ENCODE measurements at places on chromosomes 13 and 19.
A peak's percentile ranks its signal among the peaks of the same experiment; 100 is the strongest.

GRCh38 chr13:44523146-44524015 lies 52.7 kb downstream of the TSC22D1 start:
- no peak for DNase-seq

- DNase-seq, result no peak
Measured at GRCh38 chr19:35313587-35313986, 15.4 kb upstream of the CD22 start.

DNA sequence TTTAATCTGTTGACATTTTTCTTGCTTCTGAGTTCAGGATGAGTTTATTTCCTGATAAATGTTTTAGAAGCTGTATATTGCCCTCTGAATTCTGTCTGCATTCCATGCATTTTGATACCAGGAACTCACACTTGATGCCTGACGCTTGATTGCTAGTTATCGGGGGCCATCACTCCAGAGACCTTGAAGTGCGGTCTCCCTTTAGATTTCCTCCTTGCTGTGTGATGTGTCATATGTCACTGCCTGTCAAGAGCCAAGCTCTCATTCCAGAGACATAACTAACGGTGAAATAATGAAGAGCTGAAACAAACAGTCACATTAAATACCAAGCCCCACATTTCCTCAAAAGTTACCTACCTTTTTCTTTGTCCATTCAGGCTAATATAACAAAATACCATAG lies 155.5 kb downstream of the TNFSF13B start:
- DNase-seq, result no peak

GRCh38 chr19:3975144-3975543 lies 4.2 kb upstream of the DAPK3 start:
- DNase-seq, result no peak

DNA sequence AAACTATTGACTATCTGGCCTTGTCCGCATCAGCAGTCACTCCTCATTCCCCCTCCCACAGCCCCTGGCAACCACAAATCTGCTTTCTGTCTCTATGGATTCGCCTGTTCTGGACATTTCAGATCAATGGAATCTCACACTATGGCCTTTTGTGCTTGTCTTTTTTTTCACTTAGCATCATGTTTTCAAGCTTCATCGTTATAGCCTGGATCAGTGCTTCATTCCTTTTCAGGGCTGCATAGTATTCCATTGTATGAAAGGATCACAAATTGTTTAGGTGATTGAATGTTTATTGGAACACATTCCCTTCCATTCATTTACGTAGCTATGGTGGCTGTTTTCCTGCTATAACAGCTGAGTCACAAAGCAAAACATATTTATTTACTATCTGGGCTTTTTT lies 7.7 kb upstream of the PGLYRP2 start:
- no peak for DNase-seq

DNA sequence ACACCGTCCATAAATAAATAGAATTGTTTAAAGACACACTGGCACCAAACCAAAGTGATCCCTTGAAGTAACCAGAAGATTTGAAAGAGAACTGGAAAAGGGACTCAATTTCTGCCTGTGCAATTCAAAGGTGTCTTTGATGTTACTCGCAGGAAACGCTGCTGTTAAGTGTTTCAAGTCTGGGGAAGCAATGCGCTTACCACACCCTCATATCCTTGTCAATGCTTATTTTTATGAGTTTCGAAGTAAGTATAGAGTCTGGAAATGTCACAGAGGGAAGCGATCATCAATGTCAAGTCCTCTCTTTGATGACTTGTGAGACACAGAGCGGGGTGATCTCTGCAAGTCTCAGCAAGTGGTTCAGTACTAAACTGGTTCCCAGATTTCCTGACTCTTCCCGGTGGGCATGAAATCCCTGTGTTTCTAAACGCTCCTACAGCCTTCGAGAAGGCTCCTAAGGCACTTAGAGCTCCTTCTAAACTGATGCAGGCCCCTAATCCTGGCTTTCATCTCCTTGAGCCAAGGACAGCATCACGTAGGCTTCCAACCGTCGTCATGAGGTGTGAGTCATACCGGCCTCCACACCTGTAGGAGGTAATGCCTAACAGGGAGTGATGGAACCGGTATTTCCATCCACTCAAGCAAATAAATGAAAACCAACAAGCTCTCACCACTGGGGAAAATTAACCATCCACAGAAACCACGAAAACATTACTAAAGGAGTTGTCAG lies 22.8 kb downstream of the SYDE1 start:
- DNase-seq, result no peak

DNA sequence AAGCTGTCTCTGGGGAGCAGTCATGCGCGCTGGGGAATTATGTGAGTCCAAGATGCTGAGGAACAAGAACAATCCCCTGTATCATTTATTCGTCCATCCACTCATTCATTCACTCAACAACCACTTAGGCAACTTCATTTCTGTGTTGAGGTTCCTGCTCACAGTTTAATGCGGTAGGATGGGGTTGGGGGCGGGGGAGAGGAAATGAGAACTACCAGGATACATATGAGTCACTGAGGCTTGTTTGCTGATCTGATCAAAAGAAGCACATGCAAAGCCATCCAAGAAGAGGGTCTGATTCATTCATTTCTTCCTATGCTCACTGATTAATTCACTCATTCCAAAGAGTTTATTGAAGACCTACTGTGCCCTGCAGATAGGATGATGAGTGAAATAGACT lies 20.9 kb downstream of the ZNF536 start:
- no peak for DNase-seq

DNA sequence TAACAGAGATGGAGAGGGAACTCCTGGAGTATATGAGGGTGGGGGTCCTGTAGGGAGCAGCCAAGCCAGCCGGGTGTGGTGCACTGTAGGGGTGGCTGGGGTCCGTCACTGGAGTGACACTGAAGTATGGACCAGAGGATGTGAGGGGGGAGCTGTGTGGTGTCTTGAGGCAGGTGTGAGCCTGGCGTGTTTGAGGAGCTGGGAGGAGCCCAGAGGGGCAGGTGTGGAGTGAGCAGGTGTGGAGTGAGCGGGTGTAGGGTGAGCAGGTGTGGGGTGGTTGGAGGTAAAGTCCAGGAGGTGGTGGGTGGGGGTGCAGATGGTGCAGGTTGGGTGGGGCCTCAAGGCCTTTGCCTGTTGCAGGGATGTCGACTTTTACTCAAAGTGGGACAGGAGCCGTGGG lies 5.9 kb downstream of the B3GNT8 start:
- DNase-seq, result no peak

DNA sequence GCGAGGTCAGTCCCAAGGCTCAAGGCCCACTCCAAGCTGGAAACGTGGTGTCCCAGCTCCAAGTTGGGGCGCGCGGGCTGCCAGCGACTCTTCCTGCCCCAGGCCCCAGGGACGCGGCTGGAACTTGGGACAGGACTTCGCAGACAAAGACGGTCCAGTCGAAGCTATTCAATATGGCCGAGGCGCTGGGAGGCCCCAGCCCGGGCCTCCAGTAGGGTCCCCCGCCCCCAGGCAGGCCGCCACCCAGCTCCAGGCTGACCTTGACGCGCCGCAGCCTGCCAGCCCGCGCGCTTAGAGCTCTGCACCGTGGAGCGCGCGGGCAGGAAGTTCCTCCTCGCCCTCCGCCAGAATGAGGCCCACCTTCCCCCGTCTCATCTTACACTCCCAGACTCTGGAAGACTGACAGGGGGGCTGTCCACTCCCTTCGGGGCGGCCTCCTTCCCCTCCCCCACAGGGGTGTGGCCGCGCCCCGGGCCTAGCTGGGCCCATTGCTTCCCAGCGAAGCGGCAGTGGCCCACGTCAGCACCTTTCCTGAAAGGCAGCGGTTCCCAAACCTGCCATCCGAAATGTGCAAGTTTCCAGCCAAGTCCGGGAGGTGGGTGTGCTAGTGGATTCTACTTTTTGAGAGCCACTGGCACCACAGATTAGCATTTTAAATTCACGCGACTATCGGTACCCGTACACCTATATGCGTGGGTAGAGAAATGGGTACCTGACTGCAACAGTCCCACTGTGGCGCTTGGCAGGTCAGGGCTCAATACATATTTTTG lies at the start of gene CCDC8:
Gene CCDC8, minus strand, starts transcription at position 303 of the 770 bp plus-strand sequence. CDS start 754 bp downstream, outside the sequence.
- DNase-seq, result peak; percentile 57

GRCh38 chr19:46954993-46955812 lies 64.4 kb upstream of the NPAS1 start:
- DNase-seq, result no peak

- no peak for DNase-seq
Measured at GRCh38 chr13:54175466-54175865, 1146.9 kb downstream of the OLFM4 start.

DNA sequence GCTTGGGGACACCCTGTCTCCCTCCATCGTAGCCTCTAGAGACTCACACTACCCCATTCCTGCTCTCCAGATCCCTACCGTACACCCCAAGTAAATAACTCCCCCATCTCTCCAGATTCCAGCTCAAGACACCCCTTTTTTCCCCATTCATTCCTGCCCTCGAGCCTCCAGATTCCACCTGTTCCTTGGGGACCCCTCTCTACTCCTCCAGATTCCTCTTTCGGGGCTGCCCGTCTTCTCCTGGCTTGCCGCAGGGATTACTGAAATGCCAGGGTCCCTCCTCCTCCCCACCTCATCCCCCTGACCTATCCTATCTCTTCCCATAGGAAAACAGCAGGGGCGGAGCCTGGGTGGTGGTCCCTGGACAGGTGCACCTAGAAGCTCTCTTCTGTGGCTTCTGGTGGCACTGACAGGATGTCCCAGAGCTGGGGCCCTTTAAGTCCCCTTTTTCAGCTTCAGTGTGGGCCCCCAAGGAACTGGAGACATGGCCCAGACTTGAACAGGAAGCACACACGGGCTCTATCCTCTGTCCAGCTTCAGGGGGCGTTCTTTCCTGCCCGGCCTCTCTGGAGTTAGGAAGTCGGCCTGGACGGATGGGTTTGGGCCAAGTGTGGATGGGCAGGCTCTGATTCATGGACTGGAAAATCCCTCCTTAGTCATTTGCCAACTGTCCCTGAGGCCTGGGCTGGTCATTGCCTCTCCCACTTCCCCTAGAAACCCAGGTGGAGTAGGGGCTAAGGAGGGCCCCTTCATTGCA lies 1.2 kb downstream of the ZSWIM4 start:
- DNase-seq, result no peak

GRCh38 chr13:30164146-30164545 lies 143.2 kb downstream of the KATNAL1 start:
- DNase-seq, result no peak

- no peak for DNase-seq
Measured at GRCh38 chr13:42977219-42977659, 14.8 kb downstream of the EPSTI1 start.

DNA sequence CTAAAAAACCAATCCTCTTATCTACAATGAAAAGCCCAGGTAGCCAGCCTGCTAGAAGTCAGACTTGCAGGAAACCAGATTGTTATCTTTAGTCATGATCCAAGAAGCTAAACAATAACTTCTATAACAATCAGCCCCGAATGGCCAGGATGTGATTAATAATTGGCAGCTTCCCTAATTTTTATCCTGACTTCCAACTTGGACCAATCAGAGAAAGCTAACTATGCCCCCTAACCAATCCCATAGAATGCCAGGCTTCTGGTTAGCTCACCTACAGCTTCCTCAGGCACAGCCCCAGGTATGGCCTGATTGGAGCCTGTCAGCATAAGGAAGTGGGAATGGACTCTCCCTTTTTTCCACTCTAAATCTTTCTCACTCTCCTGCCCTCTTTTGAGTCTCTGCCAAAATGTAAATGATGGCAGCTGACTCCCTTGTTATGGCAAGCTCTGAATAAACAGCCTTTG lies 394.9 kb downstream of the DLEU7 start:
- DNase-seq, result no peak

GRCh38 chr19:4042064-4042730 lies 24.5 kb downstream of the ZBTB7A start:
- DNase-seq, result no peak

- DNase-seq, result peak; percentile 92
Measured at GRCh38 chr19:49850487-49851342, at the start of gene PTOV1. TSS of gene PTOV1 (plus strand) at chr19:49851159.

GRCh38 chr13:112686987-112687386 lies 2.9 kb upstream of the ATP11A start:
- DNase-seq, result no peak

DNA sequence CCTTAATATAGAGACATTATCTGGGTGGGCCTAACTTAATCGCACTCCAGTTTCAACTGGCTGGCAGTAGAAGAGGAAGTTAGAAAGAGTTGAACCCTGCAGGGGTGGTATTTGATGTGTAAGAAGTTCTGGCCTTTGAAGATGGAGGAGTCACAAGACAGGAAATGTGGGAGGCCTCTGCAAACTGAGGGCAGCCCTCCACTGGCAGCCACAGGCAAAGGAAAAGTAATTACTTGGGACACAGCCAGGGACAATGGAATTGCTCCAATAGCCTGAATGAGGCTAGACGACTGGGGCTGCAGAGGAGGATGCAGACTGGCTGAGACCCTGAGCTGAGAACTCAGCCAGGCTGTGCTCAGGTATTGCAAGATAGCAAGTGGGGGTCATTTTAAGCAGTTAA lies 703.3 kb upstream of the ARGLU1 start:
- no peak for DNase-seq

- no peak for DNase-seq
Measured at GRCh38 chr19:2867025-2867991, at the start of gene ZNF556. TSS of gene ZNF556 (plus strand) at chr19:2867335. CDS start at chr19:2867422, 87 bp downstream.

DNA sequence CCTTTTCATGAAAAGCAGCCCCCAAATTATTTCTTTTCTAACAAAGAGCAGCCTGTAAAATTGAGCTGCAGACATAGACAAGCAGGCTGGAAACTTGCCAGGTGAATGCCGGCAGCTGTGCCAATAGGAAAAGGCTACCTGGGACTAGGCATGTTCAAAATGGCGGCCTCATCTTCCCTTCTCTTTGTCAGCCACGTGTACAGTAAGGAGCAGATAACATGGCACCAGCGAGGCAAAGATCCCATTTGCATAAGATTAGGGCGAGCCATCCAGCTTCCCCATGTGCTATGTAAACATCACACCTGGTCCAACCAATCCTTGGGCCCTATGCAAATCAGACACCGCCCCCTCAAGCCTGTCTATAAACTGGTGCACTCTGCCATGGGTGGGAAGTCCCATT lies 31.2 kb upstream of the CACNA1A start:
- no peak for DNase-seq

DNA sequence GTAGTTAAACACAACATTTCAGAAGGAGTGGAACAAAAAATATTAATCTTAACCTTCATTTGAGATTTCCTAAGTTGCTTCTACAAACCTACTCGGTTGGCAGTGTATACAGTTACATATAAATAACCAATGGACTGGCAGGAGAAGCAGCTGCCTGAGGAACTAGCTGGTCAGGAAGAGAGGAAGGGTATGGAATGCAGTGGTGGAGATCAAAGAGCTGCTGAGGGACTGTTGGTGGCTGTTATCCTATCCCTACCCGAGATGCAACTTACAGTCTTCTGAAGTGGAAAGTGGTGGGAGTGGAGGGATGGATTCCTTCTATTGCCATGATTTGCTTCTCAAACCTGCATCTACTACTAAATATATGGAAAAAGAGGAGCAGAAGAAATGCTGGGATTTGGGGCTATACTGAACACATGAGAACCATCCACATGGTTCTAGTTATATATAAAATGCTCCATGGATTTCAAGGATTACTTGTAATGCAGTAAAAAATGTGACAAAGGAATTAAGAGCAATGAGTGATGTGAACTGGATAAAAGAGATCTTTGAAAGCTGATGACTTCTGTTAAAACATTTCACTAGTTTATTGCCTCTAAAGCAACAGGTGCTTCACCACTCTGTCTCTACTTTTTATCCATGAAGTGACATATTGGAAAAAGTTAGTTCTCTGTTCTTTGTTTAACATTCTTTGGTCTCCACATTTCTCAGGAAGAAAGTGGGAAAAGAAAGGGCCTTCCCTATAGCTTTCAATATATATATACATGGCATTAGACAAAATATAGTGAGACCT lies 29.9 kb downstream of the MICU2 start:
- no peak for DNase-seq
